ENCODE measurements at places on chromosomes 4 and X.

- DNase-seq, result no peak
These were observed 82.6 kb downstream of the LUZP4 start for GRCh38 chrX:115372152-115372551.

GRCh38 chr4:77007358-77008230, 58.0 kb downstream of the SEPTIN11 start:
- no peak for DNase-seq

GRCh38 chrX:31708116-31708515, 636.3 kb upstream of the FTHL17 start:
- no peak for DNase-seq

DNA sequence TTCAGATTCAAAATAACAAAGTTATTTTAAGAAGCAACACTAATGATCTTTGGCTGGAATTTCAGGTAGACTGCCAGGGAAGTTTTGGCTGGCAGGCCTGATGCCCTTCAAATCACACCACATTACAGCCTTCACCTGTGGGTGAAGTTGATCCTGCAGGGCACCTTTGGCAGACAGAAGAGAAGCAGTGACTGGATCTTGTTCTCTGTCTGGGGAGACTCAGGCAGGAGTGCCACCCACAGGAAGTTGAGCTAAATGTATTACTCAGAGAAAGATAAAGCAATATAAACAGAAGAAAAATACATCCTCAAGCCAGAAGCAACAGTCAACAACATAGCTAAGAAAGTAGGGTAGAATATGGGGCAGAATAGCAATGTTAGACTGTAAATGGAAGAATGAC, 12.8 kb upstream of the CFAP299 start:
- DNase-seq, result no peak

GRCh38 chr4:20773144-20773997, 73.1 kb downstream of the PACRGL start:
- no peak for DNase-seq

DNA sequence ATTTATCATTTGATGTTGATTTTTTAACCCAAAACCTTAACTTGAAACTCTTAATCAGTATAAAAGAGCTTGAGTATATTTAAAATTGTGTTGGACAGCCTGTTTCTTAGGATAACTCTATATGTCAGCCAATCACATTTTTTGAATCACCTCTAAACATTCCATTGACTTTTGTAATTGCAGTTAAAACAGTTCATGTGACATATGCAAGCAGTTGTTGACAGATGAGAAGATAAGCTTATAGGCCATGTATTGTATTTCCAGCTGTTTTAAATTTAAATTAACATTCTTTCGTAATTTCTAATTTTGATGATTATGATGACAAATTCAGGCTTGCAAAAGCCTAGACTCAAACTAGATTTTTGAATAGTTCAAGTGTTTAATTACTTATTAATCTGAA, 17.4 kb downstream of the VEGFC start:
- no peak for DNase-seq

DNA sequence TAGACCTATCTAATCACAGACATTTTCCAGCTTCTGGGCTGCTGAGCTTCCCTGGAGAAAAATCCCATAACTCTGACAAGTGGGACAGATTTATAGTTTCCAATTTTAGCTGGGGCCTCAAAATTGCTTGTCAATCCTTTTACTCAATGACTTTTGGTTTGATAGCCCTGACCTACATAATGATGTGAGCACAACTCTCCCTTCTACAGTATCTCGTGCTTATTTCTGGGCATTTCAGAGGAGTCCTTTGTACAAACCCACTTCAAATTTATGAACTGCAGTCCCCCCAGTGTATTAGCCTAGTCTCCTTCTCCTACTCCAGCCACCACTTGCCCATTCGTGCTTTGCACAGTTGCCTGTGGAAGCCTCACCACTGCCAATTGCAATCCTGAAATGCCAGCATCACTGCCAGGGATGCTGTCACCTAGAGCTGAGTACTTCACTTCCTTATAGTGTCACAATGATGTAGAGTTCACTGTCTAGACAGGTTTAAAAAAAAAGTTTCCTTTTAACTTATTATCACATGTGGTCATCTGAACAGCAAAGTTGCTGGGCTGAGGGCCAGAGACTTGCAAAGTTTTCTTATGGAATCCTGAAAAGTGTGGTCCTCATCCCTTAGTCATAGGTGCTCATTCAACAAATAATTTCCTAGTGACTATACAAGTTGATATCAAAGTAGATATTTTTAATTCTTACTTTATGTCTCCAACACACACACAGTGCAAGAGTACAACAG, 21.2 kb downstream of the TRAM1L1 start:
- no peak for DNase-seq

DNA sequence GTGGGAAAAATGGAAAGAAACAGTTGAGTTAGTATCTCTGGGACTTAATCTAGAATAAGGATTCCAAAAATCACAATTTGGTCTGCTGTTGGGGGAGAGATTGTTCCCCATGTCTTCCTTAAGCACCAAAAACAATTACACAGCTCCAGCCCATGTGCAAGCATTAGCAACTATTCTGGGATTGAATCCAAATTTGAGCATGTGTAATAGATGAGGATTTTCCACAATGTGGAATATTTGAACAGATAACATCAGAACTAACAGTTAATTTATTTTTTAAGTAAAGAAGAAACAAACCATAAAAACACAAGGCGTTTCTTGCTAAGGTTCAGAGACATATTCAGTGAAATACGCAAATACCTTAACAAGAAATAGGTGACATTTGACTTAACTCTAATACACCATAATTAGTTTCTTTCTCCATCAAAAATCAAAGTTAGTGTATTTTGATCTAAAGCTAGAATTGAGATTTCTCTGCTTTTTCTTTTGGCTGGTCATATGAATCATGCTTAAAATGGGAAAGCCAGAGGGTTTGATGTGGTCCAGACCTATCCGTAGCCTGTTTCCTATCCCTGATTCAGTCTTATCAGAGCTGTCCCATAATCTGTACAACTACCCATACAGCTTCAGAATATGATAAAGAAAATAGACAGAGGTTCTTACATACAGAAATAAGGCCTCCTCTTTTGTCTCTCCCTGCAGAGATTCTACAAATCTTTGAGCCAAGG, 413.4 kb downstream of the PACRGL start:
- DNase-seq, result no peak

- no peak for DNase-seq
These were observed 44.8 kb downstream of the GAB1 start for GRCh38 chr4:143381189-143382118.

DNA sequence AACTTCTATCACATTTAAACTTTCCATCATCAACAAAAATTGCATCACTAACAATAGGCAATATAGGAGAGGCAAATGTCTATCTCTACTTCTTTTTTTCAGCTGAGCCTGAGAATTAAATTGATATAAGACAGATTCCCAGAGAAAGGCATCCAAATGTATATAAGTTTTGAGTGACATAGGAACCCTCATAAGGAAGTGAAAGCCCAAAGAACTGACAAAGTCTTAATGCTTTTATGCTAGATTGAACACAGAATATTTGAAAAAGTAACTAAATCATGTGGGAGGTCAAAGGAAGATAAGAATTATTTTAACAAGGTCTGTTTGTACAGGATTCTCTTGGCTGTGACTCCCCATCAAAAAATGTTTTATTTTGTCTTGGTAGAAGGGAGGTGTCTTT, 714.9 kb downstream of the GRXCR1 start:
- DNase-seq, result no peak

DNA sequence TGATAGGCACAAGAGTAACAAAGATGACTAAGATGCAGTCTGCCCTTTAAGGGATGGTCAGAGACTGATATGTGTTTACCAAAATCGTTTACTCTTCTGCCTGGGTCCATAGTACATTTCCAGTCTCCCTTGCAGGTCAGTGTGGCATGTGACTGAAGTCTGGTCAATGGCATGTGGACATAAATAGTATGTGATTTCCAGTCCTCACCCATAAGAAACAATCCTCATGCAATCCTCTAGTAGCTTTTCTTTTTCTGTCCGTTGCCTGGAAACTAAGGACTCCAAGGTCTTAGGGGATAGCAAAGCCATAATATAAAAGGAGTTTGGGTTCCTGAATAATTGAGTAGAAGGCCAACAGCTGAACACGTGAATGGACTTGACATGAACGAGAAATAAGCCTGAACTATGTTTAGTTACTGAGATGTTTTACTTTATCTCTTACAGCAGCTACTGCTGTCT, 1.1 kb downstream of the SLC9B2 start:
- DNase-seq, result no peak

- DNase-seq, result no peak
These were observed 1710.5 kb upstream of the TENM3 start for GRCh38 chr4:180532691-180533090.

- DNase-seq, result no peak
These were observed 57.1 kb downstream of the COMMD8 start for GRCh38 chr4:47406408-47406807.

DNA sequence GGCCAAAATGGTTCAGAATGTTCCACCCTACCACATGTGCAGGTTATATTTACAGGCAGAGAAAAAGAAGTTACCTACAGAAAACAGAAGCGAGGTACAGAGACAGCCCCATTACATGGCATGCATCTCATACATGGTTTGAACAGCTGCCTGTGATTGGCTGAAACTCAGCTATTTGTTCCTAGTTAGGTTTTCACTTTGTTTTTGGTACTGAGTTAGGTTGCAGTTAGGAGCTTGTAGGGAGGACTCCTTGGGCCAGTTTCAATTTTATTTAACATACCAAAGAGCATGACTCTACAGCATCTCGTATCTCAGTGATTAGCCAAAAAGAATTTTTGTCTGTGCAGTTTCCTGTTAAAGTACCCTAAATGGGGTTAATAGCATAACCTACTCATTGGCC, 392.0 kb downstream of the MAPK10 start:
- no peak for DNase-seq

DNA sequence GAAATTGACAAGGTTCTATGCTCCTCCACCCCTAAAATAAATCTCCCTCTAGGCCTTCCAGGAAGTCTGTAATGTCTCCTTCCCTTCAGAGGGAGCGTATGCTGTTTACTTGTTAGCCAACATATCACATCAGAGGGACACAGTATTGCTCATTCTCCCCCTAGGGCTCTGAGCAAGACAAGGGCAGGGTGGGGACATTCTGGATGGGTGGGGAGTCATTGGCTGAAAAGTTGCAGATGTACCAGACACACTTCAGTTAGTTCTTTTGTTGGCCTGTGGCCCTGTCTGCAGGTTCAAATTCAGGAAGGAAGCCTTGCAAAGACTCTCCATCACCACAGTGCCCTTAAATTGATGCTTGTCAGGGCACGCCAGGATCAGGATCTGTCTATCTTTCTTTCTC, 106.3 kb upstream of the TEX13D start:
- DNase-seq, result no peak

DNA sequence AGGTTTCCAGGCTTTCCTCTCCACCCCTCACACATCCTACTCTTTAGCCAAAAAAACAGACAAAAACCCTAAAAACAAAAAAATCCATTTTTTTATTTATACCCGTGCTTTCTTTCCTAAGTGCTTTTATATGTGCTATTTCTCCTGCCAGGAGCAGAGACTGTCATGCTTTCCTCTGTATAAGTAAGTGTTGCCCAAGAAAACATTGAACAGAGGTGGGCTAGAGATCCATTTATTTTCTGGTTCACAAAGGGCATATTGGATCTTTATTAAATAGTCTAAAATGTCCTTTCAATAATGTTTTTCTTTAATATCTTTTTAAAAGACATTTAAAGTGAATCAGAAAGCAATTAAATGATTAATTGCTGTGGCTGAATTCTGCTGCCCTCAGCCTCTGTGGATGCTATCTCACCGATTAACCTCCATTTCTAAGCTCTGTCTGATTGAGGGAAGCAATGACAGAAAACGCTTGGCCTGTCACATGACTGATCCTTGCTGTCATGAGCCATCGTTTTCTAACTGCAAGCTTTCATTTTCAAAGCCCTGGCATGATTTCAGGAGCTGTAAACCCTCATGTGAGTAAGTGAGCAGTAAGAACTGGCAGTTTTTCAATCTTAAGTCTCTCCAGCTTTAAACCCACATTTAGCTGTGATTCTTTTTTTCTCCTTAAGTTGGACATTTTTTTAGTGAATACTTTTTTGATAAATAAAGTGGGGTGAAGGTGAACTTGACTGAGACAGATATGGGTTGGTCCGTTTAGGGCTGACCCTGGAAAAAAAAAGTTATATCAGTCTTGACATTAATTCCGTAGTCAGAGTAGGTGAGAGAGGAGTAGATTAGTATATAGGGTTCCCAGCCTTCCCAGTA, 180.7 kb upstream of the PGRMC2 start:
- no peak for DNase-seq

GRCh38 chr4:146998157-146998556, 52.5 kb upstream of the TTC29 start:
- no peak for DNase-seq

DNA sequence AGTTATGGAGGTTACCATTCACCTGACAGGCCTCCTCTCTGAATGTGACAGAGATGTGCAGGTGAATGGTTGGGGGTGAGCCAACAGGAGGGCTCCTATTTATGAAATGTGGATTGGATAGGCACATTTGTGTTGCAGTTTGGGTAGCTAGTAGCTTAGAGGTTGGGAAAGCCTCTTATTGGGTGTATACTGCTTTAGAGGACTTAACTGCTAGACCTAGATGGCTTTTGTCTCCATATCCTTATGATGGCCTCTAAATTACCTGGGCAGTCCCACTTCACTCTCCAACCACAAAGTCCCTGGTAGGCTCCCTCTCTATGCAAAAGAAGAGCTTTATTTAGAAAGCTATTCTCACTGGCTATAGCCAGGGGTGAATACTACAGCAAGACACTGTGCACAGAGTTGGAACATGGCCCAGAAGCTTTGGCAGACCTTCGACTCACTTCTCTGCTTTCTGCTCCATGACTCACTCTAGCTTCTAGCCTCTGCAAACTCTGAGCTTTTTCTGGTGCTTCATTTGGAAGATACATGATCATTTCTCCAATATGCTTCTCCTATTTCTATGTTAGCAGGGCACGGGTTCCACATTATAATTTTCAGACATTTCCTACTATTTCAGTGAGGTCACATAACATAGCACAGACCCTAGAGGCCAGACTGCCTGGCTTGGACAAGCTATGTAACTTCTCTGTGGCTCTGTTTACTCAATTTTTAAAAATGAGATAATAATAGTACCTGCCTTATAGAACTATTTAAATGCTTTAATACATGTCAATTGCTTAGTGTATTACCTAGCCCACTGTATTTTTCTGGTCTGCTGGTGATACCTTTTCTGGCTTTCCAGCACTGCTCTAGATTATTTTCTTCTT, 6.0 kb upstream of the VGLL1 start:
- no peak for DNase-seq

DNA sequence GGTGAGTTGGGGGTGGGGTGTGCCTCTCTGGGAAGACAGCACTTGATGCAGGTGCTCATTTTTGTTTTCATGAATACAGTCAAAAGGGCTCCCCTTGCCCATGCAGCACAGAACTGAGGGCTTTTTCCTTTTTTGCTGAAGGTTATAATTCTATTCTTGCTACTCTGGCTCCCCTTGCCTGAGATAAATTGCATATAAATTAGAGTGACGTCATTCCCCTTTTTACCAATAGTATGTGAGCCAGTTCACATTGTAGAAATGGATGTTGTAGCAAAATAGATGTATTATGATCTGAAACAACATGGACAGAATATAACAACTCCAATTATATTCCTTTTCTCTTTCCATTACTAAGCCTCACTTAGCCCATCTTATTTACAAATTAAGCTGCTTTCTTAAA, 28.4 kb downstream of the CXorf58 start:
- no peak for DNase-seq

Measured in activated naive CD8-positive, alpha-beta T cell treated with anti-CD3 and anti-CD28 coated beads, Interleukin-2, amount 50 U/mL, for 16 hours (primary cell).